ENCODE measurements at places on chromosomes 1 and 21.

- DNase-seq, result no peak
Measured at GRCh38 chr1:70553567-70553956, 142.5 kb downstream of the CTH start.

GRCh38 chr1:179879797-179880196 lies 2.2 kb upstream of the TOR1AIP2 start:
- DNase-seq, result no peak

DNA sequence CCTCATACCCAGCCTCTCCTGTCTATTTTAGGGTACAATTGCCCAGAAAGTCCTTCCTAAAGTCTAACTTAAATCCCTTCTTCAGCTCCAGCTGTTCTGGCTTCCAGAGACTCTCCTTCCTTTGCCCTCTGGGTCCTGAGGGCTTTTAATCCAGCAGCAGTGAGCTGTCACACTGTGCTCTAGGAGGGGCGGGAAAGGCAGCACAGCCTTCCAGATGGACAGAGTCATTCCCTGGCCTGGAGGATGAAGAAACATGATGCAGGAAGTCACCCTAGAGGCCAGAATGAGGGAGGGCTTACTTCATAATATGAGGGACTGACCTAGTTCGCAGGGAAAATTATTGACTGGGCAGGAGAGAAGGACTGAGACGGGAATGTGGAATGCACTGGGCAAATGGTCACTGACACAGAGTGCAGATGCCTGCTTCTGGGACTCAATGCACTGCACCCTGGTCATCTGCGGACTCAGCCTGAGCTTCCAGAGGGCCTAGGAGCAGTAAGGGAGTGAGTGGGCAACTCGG lies 1.3 kb downstream of the SH2D2A start:
- no peak for DNase-seq

- DNase-seq, result no peak
Measured at GRCh38 chr1:167762061-167762746, 40.4 kb downstream of the MPZL1 start.

DNA sequence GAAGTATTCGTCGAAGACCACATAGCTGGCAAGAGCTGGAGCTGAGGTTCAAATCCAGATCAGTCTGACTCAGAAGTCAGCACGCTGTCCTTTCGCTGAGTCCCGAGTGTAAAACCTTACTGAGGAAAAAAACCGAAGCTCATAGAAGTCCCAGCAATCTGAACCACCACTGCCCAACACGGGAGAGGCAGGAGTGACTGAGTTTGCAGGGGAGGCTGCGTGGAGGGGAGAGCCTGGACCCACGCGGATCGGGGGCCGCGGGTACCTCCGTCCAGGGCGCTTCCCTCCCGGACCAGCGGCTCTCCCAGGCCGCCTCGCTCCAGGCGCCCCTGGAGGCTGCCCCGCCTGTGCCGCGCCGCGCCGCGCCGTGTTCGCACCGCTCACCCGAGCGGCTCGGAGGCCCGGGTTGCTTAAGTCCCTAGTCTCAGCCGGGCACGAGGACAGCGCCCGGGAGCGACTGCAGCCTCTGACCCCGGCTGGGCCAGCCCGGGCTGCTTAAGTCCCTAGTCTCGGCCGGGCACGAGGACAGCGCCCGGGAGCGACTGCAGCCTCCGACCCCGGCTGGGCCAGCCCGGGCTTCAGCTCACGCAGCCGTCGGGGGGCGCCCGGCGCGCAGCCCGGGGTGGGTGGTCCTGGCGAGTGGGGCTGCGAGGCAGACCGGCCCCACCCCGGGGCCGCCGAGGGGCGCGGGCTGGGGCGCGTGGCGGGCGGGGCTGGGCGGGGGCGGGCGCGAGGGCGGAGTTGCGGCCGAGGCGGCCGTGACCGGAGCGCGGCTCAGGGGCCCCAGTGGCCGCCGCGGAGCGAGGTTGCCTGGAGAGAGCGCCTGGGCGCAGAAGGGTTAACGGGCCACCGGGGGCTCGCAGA lies at the start of gene ADAMTSL4:
ADAMTSL4 (plus strand) TSS at position 777 of the 864 bp plus-strand sequence. CDS start 2,881 bp downstream, outside the sequence.
- peak; percentile 75 for DNase-seq

DNA sequence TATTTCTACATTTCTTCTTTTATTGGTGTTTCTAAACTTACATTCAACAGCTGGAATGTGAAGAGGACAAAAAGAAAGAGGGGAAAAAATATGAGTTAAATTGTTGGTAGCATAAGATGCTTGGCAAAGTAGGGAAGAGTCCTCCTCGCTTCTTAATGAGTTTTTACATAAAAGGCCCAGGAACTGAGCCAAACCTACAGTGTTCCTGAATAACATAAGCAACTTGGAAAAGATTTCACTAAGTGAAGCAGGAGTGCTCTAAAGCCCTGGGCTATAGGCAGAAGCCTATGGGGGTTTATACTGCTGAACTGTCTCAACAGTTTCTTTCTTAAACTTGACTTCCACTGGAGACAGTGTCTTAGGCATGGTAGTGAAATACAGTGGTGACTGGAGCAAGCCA lies 115.0 kb upstream of the USP25 start:
- no peak for DNase-seq

DNA sequence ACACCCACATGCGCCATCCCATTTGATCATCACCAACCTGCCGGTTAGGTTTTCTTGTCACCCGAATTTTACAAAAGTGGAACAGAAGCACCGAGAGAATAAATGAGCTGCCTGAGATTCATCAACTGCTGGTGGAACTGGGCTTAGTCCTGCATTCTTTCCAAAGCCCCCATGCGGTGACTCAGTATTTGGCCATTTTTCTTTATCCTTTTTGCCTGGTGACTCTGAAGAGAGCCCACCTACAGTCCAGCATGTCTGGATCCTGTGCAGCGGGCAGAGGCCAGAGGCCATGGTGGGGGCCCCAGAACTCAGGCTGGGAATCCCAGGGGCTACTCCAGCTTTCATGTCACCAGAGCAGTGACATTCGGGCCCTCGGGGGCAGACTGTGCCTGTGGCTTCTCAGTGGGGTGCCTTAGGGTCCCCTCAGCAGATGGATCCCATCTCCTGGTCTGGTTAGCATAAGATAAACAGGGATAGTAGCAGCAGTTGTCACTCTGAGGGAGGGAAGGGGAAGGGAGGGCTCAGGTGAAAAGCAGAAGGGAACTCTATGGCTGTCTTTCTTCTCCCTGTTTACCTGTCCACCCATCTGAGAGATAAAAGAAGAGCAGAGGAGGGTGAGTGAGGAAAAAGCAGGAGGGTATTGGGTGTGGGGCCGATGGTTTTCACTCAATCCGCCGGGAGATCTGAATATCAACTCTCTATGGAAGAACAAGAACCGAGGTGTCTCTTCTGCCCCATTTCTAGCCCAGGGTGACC lies 63.2 kb downstream of the KIF26B start:
- DNase-seq, result no peak

DNA sequence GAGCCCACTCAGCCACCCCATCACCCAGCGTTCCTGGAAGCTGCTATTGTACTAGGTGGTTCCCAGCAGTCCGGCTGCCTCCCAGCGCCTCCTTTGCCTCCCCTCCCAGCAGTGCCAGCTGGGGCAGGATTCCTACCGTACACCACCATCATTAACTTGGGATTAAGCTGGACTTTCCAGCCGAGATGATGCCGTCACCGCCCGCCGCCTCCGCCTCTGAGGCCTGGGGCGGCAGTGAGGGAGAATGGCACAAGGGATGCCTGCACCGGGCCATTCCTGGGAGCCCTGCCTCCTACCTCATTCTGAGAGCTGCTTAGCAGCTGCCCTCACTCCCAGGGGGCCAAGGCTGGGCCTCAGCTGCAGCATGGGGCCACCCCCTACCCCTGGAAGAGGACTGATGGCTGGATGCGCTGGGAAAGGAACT lies 13.2 kb downstream of the CNTN2 start:
- no peak for DNase-seq

- no peak for DNase-seq
Measured at GRCh38 chr1:151817353-151817730, 12.1 kb upstream of the LINGO4 start.

DNA sequence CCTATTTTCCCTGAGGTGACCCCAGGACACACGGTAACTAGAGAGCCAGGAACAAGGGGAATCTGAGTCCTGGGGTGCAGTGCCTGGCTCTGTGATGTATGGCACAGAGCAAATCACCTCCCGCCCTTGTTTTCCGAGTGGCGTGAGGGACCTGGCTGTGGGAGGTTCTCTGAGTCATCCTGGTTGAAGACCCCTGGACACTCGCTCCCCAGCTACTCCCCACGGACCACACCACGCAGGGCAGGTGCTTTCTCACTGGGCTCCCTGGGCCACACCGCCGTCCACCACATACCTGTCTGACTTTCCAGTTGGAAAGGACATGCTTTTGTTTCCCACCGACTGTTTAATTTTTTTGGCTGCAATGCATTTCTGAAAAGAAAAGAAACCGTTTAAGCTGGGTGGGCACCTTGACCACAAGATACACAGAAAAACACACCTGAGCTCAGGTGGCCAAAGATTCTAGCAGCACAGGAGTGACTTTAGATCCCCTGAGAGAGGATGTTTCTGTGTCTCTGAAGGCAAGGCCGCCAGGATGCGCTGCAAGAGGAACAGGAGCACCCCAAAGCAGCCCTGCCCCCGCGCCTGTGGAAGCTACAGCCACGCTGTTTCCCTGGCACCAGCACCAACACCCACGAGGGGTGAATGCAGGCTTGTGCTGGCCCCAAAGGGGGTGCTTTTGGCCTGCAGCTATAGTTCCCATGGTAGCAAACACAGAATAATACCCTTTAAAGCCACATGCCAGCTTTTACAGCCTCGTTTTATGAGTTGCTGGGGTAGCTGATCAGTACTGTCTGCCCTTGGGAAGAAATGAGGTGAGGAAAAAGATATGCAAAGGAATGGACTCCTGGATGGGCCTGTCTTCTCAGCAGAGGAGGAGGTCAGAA lies 8.1 kb upstream of the SRM start:
- DNase-seq, result no peak

DNA sequence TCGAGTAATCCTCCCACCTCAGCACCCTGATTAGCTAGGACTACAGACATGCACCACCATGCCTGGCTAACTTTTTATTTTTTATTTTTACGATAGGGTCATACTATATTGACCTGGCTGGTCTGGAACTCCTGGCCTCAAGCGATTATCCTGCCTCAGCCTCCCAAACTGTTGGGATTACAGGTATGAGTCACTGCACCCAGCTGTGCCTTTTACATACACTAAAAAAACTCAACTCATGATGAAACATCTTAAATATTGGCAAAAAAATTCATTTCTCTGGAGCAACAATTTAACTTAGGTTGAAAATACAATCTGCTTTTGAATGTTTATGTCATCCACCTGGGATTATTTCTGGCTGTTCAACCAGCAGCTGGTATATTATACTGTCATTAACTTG lies 598.3 kb upstream of the ZP4 start:
- no peak for DNase-seq

DNA sequence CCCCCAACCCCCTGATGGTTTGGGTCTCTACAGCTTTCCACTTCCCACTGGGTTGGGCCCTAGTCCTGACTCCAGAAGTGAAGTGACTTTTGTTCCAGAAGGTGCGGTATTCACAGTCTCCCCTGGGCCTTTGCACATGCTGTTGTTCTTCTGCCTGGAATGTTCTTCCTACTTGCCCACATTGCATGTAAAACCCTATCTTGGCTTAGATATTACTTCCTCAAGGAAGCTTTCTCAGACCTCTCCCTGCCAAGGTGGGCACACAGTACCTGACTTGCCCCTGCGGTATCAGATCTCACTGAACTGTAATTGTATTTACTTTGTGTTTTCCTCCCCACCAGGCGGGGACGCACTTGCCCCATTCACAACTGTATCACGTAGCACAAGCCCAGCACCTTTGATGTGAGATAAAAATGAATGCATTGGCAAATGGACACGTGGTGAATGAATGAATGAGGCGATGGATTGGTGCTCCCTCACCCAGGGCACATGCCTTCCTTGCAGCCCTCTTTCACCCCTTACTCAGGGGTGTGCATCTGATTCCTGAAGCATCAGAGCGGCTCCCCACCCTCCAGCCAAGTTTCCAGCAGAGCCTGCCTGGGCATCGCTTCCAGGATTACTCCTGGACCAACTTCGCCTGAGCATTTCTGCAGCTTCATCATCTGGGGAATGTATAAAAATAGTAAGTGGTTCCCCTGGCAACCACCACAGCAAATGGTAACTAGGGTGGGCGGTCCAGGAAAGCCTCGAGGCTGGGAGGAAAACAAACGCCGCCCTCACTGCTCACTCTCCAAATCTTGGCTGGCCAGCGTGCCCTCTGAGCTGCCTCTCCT lies 19.8 kb downstream of the NENF start:
- no peak for DNase-seq

DNA sequence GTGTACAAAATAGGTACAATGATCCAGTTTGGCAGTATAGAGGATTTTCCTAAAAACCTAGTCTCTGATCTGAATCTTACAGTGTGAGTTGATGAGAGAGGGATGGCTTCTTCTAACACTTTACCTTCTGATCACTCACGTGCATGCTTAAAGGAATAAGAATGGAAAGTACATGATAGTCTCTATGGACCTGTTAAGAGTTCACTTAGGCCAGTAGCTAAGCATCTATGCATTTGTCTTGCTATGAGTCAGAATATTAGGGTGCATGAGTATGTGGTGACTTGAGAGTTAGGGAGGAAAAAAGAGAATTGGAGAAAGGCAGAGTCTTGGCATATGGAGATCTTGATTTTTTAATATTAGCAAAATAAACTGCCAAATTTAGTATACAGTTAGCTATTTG lies 206.3 kb downstream of the COL11A1 start:
- no peak for DNase-seq
